ENCODE measurements at places on chromosomes 5 and 9.

GRCh38 chr5:85760519-85760918 lies 857.2 kb upstream of the COX7C start:
- DNase-seq, result no peak

DNA sequence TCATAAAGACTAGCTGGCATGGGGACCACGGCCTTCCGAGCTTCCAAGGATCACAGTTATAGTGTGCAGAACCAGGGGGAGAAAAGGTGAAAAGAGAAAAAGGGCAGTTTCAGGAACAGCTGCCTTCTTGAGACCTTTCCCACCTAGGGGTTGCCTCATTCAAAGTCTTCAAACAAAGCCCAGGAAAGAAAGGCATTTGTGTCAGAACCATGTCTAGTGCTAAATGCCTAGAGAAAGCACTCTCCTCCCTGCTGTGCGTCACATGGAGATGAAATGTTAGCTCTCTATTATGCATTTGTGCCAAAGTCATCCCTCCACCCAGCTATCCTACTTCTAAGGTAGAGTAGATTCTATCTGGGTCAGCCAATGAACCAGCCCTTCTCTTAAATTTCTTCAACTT lies 1037.3 kb upstream of the WWC1 start:
- DNase-seq, result no peak

DNA sequence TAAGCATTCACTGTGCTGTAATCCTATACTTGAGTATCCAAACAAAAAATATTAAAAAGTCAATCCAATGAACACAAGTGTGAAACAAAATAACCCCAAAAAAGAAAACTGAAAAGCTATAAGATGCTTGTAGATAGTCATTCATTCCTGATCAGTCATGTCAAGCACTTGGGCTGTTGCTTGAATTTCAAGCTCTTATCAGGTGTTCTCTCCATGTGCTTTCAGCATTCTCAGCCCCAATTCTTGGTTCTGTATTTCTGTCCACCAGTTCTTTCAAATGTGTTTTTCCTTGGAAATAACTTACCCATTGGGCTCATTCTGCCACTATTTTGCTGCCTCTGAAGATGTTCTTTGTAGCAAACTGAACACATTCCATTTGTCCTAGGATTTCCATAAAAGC lies 4.7 kb downstream of the ZFAND5 start:
- no peak for DNase-seq

- no peak for DNase-seq
Observed at GRCh38 chr5:1322036-1322900, 22.6 kb downstream of the CLPTM1L start.

Data from stimulated activated CD4-positive, alpha-beta T cell treated with anti-CD3 and anti-CD28 coated beads, TNF-alpha, amount 100 ng/mL, for 24 hours (primary cell).